Lung (tissue), 17 donors: ENCODE measurements at places on chromosomes 5 and 9. TPM values are rescaled to one million over a fixed set of nuclear protein-coding genes. Genes with fewer than 3 reads are reported as not detected.

- DNase-seq: no peak
These were observed 195.3 kb upstream of the NR4A3 start for GRCh38 chr9:99626426-99626825.

GRCh38 chr5:137659209-137659608 is 76.7 kb downstream of the KLHL3 start:
- no peak for DNase-seq

The GNA14 gene
- total RNA-seq: 12.7 TPM

DNA sequence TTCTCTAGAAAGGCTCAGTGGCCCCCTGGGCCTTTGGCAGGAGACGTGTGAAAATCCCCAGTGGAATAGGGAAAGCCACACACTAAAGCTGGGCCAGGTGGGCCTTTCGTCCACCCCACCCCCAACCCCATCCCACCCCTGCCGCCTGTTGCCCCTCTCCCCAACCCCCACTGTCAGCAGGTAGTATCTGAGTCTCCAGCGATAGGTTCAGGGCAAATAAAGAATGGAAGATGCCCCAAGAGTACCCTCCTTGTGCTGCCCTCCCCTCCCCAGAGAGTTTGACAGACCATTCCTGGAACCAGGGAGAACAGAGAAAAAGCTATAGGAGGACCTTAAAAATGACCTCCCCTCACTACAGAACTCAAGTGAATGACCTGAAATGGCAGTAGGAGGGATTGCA is 36.7 kb upstream of the UBE2D2 start:
- no peak for DNase-seq

GRCh38 chr5:129051283-129051682 is 43.3 kb upstream of the ISOC1 start:
- DNase-seq: no peak

The CER1 gene
- total RNA-seq: not detected

The PAEP gene
- 0.37 TPM for total RNA-seq

The CYLC2 gene
- total RNA-seq: not detected

The EFCAB9 gene
- total RNA-seq: not detected

DNA sequence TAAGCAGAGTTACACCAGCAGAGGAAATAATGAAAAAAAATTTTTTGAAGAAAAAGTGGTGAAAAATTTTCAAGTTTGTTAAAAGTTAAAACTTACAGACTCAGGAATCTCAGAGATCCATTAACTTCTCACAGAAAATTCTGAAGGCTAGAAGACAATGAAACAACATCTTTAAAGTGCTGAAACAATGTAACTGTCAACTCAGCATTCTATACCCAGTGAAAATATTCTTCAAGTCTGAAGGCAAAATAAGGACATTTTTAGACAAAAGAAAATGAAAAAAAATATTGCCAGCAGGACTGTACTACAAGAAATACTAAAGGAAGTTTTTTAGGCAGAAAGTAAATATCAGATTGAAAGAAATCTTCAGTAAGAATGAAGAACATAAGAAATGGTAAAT is 36.7 kb upstream of the RGMB start:
- no peak for DNase-seq

GRCh38 chr9:101030086-101030391 is 1.5 kb downstream of the PLPPR1 start:
- no peak for DNase-seq

DNA sequence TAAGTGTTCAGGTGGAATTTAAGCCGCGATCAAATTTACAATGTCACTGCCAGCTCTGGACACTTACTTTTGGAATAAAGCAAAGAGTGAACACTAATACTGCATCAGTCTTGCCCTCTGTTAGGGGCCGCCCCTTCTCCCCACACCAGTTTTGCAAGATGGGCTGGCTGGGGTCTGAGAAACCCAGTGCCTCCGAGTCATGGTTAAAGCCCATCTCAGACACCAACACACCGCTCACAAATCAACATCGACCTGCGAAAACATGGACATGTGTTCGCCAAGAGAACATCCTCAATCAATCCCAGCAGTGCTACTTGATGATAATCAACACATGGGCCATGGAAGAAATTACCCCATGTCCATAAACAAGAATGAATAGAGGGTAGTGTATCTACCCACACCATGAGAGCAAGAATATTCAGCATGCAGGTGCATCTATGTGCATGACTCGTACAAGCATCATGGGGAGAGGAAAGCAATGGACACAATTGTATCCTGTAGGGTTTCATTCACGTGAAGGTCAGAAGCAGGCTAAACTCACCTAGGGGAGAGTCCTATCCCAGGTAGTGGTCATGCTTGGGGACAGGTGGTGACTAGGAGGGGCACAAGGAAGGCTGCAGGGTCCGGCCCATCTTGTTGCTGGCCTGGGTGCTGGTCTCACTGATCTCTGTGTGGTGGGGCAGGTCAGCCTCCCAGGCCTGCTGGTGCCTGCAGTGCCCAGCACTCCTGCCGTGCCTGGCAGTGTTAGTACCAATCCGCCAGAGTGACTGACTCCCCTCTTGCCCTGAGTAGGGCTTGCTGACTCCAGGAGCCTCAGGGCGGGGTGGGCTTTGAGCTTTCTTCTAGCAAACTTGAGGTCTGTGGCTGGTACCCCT is 5.0 kb downstream of the S1PR3 start:
- DNase-seq: no peak

GRCh38 chr9:78778861-78779374 is 482.0 kb downstream of the PSAT1 start:
- DNase-seq: no peak

The ZNF883 gene
- 2.2 TPM for total RNA-seq

The NEK6 gene
- 49.1 TPM for total RNA-seq

- peak; percentile 86 for DNase-seq
These were observed 113.0 kb downstream of the GAPVD1 start for GRCh38 chr9:125374443-125375309.

DNA sequence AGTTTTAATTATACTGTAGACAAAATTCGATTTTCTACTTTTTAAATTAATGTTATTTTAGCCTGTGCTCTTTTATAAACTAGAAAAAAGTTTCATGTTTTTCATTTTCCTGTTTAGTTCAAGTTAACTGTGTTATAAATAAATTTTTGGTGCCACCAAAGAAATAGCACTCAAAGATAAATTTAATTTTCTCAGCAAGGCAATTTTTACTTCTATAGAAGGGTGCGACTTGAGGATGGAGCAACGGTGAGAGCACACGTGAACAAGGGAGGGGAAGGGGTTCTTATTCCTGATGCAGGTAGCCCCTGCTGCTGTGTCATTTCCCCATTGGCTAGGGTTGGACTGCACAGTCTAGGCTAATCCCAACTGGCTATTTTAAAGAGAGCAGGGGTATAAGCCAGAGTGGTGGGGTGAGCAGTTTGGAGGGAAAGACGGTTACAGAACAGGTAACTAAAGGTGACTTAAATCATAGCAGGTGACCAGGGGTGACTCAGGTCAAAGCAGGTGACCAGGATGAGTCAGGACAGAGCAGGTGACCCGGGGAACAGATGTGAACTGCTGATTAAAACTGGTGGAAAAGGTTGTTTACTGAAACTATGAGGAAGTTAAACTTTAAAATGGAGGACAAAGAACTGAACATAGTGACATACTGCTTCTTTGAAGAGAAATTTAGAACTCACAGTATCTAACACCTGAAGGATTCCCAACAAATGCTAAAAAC is 104.6 kb upstream of the GPBP1 start:
- no peak for DNase-seq

The BARX1 gene
- not detected for total RNA-seq

GRCh38 chr5:173878224-173878967 is 9.8 kb upstream of the CPEB4 start:
- no peak for DNase-seq
